Lower lobe of right lung (tissue), 2 donors: ENCODE measurements at places on chromosomes 7 and 10.

DNA sequence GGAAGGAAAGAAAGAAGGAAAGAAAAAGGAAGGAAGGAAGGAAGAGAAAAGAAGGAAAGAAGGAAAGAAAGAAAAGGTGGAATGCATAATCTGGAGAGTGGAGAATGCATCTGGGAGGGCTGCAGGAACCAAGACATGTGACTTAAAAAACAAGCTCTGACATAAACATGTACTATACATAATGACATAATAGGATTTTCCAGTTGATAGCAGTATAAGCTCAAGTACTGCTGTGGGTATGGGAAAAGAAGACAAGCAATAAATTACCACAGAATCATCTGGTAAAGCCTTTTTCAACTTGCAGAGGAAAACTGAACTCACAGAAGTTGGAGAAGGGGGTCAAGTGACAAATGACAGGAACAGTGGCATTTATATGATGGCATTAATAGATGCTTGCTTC is 345.9 kb downstream of the PLXDC2 start:
- no peak for DNase-seq
- H3K27ac ChIP-seq: no peak overlapping the region
- H3K36me3 ChIP-seq: peaks cover 10% of the 10 kb centered on the region
- H3K27me3 ChIP-seq: no peaks in the 10 kb centered on the region
- H3K4me3 ChIP-seq: no peak overlapping the region

GRCh38 chr7:37194943-37195342 is 253.7 kb downstream of the ELMO1 start:
- peaks cover 9% of the 10 kb centered on the region for H3K4me1 ChIP-seq
- H3K4me3 ChIP-seq: no peak overlapping the region
- no peak for DNase-seq
- H3K27me3 ChIP-seq: no peaks in the 10 kb centered on the region

- H3K4me3 ChIP-seq: no peak overlapping the region
- H3K36me3 ChIP-seq: peaks cover 79% of the 10 kb centered on the region
- DNase-seq: no peak
- H3K27me3 ChIP-seq: no peaks in the 10 kb centered on the region
- peaks cover 20% of the 10 kb centered on the region for H3K4me1 ChIP-seq
- no peak overlapping the region for H3K27ac ChIP-seq
Observed at GRCh38 chr10:71816936-71817618, 34.0 kb downstream of the PSAP start.

DNA sequence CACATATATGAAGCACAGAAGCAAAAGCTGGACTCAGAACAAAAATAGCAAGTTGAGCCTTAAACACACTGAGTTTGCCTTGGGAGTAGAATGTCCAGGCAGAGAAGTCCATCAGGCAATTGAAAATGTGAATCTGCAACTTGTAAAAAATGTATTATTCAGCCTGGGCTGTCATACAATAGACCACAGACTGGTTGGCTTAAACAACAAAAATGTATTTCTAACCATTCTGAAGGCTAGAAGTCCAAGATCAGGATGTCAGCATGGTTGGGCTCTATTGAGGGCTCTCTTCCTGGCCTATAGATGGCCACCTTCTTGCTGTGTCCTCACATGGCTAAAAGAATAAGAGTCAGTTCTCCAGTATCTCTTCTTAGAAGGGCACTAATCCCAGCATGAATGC is 76.5 kb upstream of the CAPZA2 start:
- no peak for DNase-seq
- H3K4me3 ChIP-seq: no peak overlapping the region
- H3K4me1 ChIP-seq: peaks cover 18% of the 10 kb centered on the region
- H3K36me3 ChIP-seq: peaks cover 6% of the 10 kb centered on the region
- H3K27ac ChIP-seq: no peak overlapping the region
- no peaks in the 10 kb centered on the region for H3K27me3 ChIP-seq

DNA sequence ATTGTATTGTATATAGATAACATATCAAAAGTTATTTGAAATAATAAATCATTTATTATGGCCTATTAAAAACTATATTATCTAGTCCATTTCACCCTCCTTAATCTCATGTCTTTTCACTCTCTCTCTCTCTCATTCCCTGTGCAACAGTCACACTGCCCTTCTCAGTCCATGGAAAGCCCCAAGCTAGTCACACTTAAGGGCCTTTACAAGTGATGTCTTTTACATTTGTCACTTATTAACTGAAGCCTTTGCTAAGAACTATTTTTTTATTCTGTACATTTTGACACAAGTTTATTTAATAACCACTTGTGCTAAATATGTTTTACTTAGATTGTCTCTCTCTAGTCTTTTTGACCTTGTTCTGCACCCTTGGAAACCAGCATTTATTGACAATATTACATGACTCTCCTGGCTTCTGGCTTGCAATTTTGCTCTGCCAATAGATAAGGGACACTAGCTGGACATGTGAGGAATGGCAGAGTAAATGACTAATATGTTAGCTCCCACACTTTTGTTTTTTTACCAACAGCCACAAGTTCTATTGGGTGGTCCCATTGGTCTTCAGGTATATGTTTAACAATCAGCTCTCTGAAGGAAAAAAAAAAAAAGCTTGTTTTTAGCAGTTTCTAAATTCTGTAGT is 706.8 kb upstream of the POT1 start:
- no peak overlapping the region for H3K4me3 ChIP-seq
- H3K4me1 ChIP-seq: no peaks in the 10 kb centered on the region
- DNase-seq: no peak

- DNase-seq: no peak
- no peaks in the 10 kb centered on the region for H3K36me3 ChIP-seq
- no peak overlapping the region for H3K4me3 ChIP-seq
Observed at GRCh38 chr7:108079276-108079647, 50.9 kb downstream of the LAMB4 start.

DNA sequence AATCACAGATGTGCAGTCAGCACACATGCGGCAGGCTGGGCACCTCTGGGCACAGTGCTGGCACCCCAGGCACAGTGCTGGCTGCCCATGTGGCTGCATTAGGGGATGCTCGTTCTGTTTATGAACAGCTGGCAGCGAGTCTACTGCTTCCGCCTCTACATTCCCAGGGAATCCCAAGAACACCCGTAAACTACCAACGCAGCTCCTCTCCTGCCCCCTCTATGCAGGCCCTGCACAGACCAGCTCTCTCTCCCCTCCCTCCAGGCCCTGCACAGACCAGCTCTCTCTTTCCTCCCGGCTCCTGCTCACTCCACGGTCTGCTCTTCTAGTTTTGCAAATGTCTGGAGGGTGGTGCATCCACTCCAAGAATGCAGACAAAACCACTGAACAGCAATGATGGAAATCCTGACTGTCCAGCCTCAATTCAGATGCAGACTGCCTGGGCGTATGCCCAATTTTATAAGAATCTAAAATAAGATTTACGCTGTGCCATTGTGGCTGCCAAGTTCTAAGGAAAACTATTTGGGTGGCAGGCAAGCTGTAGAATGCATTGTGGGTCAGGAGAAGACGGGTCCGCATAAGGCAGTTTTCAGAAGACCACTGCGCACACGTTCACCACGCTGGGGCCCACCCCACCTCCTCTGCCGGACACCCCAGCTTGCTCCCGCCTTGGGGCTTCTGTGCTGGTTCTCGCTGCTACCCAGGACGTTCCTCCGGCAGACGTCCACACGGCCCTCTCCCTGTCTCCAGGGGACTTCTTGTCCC is 234.6 kb downstream of the ZMYND11 start:
- H3K4me3 ChIP-seq: no peak overlapping the region
- no peaks in the 10 kb centered on the region for H3K4me1 ChIP-seq
- H3K36me3 ChIP-seq: peaks cover 45% of the 10 kb centered on the region
- no peak overlapping the region for H3K27ac ChIP-seq
- no peak for DNase-seq

GRCh38 chr7:69283421-69283820 is 314.9 kb upstream of the AUTS2 start:
- no peak overlapping the region for H3K27ac ChIP-seq
- no peaks in the 10 kb centered on the region for H3K36me3 ChIP-seq
- no peak overlapping the region for H3K4me3 ChIP-seq
- H3K27me3 ChIP-seq: no peaks in the 10 kb centered on the region
- peaks cover 3% of the 10 kb centered on the region for H3K4me1 ChIP-seq

- DNase-seq: peak; percentile 60
- peaks cover 4% of the 10 kb centered on the region for H3K4me1 ChIP-seq
- no peaks in the 10 kb centered on the region for H3K36me3 ChIP-seq
- H3K4me3 ChIP-seq: peak overlapping the region; percentile 65
- H3K27me3 ChIP-seq: peaks cover 4% of the 10 kb centered on the region
Observed at GRCh38 chr7:13990319-13990983, 985 bp upstream of the ETV1 start.

- no peak overlapping the region for H3K27ac ChIP-seq
- H3K4me3 ChIP-seq: no peak overlapping the region
- H3K36me3 ChIP-seq: no peaks in the 10 kb centered on the region
- H3K4me1 ChIP-seq: no peaks in the 10 kb centered on the region
- DNase-seq: no peak
Observed at GRCh38 chr10:18505456-18506118, 145.8 kb downstream of the NSUN6 start.

GRCh38 chr7:100493476-100494264 is 9.9 kb downstream of the NYAP1 start:
- H3K36me3 ChIP-seq: no peaks in the 10 kb centered on the region
- peak overlapping the region; percentile 49 for H3K4me3 ChIP-seq
- no peak overlapping the region for H3K27ac ChIP-seq
- peaks cover 14% of the 10 kb centered on the region for H3K4me1 ChIP-seq

GRCh38 chr10:118343115-118343514 is 991 bp upstream of the FAM204A start:
- H3K27me3 ChIP-seq: no peaks in the 10 kb centered on the region
- no peaks in the 10 kb centered on the region for H3K36me3 ChIP-seq
- no peak for DNase-seq
- no peak overlapping the region for H3K4me3 ChIP-seq

- no peak overlapping the region for H3K27ac ChIP-seq
- H3K36me3 ChIP-seq: no peaks in the 10 kb centered on the region
Observed at GRCh38 chr10:103556383-103557007, 63.0 kb downstream of the NEURL1 start.

- DNase-seq: no peak
- no peaks in the 10 kb centered on the region for H3K36me3 ChIP-seq
- no peaks in the 10 kb centered on the region for H3K4me1 ChIP-seq
- no peaks in the 10 kb centered on the region for H3K27me3 ChIP-seq
- H3K27ac ChIP-seq: no peak overlapping the region
Observed at GRCh38 chr10:77256346-77256745, 381.3 kb downstream of the KCNMA1 start.

GRCh38 chr7:3558400-3558799 is 257.3 kb downstream of the SDK1 start:
- no peaks in the 10 kb centered on the region for H3K36me3 ChIP-seq
- no peak for DNase-seq
- H3K27ac ChIP-seq: no peak overlapping the region
- H3K4me3 ChIP-seq: no peak overlapping the region
- no peaks in the 10 kb centered on the region for H3K27me3 ChIP-seq
- H3K4me1 ChIP-seq: peaks cover 17% of the 10 kb centered on the region

DNA sequence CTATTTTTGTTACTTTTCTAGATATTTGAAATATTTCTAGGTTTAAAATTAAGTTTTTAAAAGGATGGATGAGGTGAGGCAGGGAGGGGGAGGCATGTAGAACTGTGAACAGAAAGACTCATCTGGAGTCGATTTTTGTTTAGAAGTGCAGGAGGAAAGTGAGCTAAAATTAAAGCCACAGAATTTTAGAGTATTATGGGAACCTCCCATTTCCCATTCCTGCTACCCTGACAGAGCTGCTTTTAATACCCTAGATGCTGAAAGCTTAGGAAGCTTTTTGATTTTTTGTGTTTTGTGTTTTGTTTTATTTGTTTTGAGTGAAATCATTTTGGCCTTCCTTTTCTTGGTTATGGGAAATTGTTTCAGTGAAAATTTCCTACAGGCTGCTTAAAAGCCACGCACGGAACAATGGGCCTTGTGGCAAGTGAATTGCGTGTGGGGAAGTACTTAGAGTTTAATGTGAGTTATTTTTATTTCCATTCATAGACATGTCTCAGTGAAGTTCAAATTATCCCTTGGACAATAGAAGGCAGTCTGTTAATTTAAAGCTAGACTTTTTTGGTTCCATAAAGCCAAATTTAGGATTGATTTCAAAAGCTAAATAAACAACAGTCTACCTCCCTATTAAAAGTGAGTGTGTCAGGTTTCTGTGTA is 102.0 kb upstream of the HDAC9 start:
- DNase-seq: no peak
- no peaks in the 10 kb centered on the region for H3K36me3 ChIP-seq
- H3K27ac ChIP-seq: no peak overlapping the region
- H3K4me1 ChIP-seq: peaks cover 18% of the 10 kb centered on the region

DNA sequence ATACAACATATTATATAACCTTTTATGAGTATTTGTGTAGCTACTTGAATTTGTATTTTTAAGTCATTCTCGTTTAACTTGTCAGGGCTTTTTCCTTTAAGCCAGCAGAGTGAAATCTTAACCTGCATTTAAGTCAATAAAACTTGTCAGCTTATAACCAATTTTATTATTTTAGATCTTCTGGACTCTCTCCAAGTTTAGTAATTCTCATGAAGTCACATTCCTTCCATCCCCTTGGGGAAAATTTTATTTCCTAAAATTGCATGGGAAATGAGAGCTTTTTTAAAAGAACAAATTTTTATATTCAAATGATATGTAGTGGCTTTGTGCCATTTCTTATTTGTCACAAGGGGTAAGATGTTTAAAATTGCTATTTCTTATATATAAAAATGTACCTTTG is 74.0 kb downstream of the SEPTIN7 start:
- H3K4me3 ChIP-seq: no peak overlapping the region
- DNase-seq: no peak
- no peaks in the 10 kb centered on the region for H3K27me3 ChIP-seq
- peaks cover 20% of the 10 kb centered on the region for H3K36me3 ChIP-seq

GRCh38 chr7:40516376-40516775 is 381.6 kb downstream of the SUGCT start:
- no peaks in the 10 kb centered on the region for H3K36me3 ChIP-seq
- no peaks in the 10 kb centered on the region for H3K4me1 ChIP-seq
- no peak overlapping the region for H3K4me3 ChIP-seq
- no peak overlapping the region for H3K27ac ChIP-seq
- DNase-seq: no peak
- H3K27me3 ChIP-seq: no peaks in the 10 kb centered on the region

DNA sequence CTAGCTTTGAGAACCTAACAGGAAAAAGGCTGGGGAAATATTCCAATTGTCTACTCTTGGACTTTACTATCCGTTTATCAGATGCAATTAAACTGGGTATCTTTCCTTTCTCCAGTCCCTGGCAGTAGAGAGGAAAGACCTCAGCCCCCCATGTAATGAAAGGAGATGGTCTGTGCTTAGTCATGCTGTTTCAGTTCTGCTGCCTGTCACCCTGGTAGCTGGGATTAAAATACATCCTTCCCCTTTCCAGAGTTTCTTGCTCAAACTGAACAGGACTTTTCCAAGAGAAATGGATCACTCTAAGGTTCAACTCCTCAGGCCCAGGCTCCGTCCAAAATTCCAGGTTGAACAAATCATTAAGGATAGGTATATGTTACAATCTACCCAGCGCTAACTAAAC is 202.9 kb downstream of the PTEN start:
- H3K36me3 ChIP-seq: no peaks in the 10 kb centered on the region
- DNase-seq: no peak
- H3K27ac ChIP-seq: peak overlapping the region; percentile 39
- no peaks in the 10 kb centered on the region for H3K27me3 ChIP-seq
- peaks cover 73% of the 10 kb centered on the region for H3K4me1 ChIP-seq
